ENCODE measurements at places on chromosomes 2 and 18.

GRCh38 chr2:98828369-98828744, 97.4 kb upstream of the MGAT4A start:
- no peak for DNase-seq

DNA sequence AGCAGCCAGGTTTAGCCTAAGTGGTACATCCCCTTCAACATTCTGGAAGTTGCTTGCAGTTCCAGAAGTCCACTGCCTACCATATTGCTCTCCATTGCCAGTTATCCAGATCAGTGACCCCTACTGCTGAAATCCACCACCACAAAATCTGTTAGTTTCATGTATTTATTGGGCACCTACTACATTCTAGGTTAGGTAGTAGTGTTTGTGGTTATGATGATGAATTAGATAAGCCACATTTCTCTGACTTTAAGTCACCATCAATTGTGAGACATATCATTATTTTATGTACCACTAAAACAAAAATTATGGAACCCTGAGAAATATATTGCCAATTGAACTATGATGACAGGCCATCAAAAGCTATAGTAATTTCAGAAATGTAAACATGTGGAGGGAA, 139.5 kb upstream of the PKDCC start:
- DNase-seq = no peak

DNA sequence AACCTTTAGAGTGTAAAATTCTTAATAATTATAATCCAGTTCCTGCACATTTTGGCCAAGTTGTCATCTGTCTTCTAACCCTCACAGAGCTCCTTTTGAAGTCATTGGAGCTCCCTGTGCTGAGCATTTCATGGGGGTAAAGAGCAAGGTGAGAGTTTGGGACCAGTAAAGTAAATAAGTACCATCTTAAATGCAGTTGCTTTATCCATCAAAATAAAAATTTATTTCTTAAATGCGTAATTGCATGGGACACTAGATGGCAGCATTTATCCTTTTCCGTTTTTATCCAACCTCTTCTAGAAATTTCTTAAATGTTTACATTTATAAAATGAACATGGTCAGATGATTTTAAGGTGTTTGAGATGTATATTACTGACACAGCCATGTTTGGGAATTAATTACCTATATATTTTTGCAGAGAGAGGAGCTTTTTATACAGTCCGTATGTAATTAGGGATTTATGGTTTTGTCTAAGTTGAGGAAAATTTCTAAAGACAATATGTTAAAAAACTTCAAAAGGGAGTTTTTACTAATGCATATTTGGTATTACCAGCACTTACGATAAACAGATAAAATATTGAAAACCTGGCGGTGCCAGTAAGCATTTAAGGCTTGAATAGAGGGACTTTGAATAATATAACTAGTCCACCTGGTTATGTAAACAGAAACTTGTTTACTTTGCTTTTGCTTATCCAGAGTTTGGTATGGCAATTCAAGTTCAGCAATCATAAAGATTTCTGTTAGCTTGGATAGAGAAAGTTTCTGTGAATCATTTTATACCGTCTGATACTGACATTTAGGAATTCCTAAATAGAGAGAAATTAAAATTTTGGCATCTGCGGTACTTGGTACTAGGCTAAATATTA, 54.5 kb downstream of the ACSL3 start:
- no peak for DNase-seq

DNA sequence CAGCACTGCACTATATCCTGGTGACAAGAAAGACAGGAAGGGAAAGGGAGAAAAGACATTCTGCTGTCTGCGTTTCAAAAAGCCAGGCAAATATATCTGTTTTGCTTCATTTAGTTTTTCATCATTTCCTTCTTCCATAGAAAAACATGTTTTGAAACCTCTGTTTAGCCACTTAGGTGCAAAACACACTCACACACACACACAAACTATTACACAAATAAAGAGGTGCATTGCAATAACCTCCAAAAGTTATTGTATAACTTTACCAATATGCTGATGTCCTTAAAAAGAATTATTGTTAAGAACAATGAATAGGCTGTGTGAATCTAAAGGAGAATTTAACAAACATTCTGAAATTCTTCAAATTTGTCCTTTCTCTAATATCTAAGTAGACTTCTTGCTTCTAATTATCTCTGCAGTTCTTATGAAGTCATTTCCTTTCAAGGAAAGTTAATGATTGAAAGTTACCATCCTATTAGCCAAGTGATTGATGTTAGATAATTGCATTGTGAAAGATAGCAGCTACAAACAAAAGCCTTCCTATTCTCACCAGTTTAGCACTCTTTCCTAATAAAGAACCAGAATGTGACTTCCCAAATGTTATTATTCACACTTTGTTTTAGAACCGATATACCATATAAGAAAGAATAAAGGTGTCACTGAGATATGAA, 516.7 kb downstream of the KCNJ3 start:
- DNase-seq = no peak

GRCh38 chr18:35770376-35771014, 189.0 kb downstream of the GALNT1 start:
- DNase-seq = no peak

GRCh38 chr18:67854340-67854739, 337.8 kb upstream of the DSEL start:
- DNase-seq = no peak

DNA sequence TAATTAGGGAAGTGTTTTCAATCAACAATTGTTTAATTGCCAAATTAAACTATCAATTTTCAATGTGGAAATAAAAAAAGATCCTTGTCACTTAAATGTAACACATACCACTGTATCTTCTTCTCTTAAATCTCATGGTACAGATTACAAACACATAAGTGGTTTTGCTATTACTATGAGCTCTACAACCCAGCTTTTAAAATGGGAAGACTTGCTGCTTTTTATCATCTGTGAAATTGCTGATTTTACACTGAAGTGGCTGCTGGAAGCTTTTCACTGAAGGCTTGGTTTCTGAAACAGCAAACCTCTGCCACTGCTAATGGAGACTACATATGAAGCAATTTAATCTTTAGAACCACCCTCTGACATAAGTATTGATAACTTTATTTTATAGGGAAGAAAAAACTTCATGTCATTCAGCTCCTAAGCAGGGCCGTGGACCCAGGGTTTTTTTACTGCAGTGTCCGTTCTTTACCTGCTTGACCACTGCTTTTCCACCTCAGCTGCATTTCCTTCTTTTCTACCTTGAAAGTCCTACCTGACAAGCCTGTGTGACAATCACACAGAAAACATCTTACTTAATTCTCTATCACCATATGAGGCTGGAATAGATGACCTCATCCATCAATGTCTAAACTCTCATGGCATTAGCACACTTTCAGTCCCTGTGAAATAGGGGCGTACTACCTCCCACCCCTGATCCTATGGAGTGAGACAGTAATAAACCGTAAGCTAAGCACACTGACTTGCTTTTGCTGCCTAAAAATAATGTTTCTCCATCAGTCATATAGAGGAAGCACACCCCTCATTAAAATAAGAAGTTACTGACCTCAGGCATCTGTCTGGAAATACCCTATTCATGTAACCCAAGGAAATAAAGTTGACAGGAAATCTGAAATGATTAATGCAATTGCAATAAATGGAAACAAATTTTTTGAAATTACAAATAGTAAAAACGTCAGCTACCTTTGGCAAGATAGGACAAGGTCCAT, 19.2 kb upstream of the SLC8A1 start:
- no peak for DNase-seq

DNA sequence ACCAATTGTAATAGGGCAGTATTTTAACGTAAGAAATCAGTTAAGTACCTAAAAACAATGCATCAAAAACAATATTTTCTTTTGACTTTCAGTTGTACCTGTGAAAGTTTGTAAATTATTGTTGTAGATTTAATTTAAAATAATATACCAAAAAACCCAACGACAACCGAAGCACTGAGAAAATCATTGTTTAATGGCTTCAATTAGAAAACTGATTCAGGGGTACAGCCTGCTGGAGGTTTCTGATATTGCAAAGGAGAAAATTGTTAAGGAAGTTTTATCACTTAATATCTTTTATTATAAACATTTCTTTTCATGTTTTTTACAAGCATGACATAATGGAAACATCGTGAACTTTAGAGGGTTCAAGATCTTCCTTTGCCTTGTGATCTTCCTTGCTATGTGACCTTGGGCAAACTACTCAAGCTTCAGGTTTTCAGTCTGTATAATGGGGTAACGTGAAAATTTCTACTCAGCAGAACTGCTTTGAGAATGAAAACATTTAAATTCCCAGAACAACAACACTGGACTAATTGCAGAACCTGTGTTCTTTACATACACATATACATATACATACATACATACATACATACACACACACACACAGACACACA, 76.3 kb upstream of the GLS start:
- no peak for DNase-seq

GRCh38 chr2:237181844-237182243, 96.2 kb downstream of the COPS8 start:
- no peak for DNase-seq

DNA sequence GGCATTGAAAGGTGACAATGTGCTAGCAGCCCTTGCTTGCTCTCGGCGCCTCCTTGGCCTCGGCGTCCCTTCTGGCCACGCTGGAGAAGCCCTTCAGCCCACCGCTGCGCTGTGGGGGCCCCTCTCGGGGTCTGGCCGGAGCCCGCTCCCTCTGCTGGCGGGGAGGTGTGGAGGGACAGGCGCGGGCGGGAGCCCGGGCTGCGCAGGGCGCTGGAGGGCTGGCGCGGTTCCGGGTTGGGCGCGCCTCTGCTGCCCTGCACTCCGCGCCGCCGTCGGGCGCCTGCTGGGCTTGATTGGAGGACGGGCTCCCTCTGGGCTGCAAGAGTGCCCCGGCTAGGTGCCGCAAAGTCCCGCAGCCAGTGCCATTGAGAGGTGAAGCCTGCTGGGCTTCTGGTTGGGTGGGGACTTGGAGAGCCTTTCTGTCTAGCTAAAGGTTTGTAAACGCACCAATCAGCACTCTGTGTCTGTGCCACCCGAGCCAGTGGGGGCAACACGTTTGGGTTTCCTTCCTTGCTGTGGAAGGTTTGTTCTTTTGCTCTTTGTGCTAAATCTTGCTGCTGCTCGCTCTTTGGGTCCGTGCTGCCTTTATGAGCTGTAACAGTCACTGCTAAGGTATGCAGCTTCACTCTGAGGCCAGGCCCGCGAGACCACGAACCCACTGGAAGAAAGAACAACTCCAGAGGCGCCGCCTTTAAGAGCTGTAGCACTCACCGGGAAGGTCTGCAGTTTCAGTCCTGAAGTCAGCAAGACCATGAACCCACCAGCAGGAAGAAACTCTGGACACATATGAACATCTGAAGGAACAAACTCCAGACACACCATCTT, 14.8 kb upstream of the IMP4 start:
- DNase-seq = no peak

GRCh38 chr2:220528180-220528675, 900.8 kb downstream of the SLC4A3 start:
- DNase-seq = no peak

DNA sequence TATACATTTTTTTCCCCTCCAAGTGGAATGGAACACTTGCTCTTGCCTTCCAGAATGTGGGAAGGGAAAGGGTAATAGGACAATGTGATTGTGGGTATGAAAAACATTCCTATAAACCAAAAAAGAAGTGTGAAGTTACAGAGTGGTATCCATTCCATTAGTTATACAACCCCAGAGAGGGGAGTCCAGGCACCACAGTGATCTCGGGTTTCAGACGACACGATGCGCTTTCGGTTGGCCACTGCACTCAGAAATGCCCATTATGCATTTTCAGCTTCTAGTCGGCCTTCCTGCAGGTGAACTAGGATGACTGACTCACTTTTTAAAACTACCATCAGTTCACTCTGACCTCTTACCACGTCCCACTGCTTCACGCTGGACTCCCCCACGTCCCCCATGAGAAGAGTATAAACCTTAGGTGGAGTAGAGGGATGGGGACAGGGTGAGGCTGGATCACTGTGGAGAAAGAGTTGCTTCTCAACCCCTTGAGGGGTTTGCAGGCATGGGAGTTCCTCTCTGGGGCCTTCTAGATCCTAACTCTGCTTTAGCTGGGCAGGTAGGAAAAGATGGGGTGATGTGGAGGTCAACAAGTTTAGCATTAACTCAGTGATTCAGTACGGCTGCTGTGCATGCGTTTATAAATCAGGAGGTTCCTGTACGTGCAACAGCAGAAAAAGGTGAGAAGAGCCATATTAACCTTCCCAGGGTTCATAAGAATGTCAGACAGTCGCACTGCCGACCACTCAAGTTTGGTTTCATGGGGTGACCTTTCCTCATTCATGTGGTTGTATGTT, 50.5 kb downstream of the ZNF532 start:
- no peak for DNase-seq

DNA sequence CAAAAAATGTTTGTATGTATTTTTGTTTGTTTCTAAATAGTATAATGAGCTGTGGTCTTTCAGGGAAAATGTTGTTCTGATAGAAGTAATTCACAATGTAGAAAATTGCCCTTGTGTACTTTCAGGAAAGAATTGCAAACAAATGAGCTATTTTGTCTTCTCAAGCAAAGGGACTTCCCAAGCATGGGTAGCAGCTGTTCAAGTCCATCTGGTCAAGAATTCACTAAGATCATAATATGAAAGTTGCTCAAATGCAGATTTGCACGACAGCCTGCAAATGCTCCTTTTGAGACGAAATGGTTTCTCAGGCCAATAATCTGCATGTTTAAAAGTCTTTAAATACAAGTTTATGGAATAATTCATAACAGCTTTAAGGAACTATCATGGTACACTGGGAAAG, 51.9 kb upstream of the HNMT start:
- no peak for DNase-seq

DNA sequence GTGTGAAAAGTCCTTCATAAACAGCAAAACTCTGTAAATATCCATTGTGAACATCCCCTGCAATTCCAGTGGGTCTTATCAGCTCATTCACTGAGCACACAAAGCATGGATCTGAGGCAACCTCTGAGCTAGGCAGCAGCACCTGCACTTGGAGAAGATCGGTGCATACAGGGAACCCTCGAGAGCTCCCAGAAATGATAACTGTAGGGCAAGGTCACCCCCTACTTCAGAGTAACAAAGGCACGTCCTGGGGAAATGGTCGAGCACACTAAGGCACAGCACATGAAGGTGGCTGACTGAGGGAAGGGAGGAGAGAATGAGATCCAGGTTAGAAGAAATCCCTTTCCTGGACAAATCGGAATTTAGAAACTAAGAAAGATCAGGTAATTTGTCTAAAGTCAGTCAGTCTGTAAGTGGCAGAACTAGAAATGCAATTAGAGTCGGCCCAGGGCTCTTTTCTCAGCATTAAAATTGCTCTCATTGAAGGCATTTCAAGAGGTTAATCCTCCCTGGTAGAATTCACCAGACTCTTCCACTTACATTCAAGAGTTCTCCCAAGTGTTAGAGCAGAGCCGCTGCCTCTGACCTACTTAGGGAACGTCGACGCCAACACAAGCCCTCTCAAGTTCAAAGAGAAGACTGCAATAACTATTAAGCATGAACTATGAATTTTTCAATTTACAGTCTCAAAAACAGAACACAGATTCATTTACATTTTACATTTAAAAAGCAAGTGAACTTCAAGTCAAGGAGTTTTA, 45.9 kb downstream of the PXDN start:
- DNase-seq = no peak

DNA sequence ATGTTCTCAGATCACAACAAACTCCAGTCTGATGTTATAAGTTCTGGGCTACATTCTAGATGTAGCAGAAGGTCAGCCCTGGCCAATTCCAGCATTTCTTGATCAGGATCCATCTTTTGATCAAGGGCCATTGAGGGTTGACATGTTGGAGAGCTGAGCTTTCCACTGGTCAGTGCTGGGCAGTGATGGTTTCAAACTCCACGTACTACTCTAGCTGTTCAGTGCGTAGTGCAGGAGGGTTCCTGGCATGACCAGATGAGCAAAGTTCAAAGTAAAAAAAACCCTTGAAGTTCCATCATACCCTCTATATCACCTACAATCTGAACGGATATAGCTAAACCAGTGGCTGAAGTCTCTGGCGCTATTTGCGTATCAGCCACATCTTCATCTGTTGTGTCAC, 210.4 kb upstream of the OSR1 start:
- no peak for DNase-seq

GRCh38 chr2:177243073-177243472, 21.5 kb downstream of the NFE2L2 start:
- DNase-seq = no peak
